Left cardiac atrium (tissue), 4 donors: ENCODE measurements at places on chromosomes 16 and 17.
A peak's percentile ranks its signal among the peaks of the same experiment; 100 is the strongest.

GRCh38 chr16:10362077-10362863 lies 23.6 kb upstream of the ATF7IP2 start:
- DNase-seq = no peak

DNA sequence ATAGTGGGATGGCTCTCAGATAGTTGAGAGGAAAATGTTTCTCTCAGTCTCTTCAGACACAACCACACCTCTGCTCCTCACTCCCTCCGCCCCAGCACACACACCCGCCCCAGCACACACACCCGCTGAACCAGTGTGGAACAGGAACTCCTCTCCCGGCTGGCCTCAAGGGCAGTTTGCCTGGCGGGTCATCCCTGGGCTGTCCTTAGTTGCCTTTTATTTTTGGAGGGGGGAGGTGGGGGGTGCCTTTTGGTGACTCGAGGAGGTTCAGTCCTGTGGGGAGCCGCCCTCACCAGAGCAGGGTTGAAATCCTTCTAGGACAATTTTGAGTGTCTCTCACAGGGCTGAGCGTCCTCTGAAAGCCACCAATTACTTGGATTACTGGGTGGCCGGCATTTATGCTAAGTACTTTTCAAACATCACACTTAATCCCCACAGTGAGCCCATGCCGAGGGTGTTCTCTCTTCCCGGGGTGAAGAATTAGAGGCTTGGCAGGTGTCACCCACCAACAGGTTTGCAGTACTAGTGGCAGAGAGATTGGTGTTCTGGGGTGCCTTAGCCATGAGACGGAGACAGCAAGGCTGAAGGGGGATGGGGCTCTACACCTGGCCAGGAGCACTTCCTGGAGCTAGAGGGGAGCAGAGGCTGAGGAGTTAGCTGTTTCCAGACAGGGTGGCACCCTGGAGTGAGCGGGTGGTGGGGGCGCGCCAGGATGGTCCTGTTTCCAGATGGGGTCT lies 2.8 kb downstream of the RASD1 start:
- no peak for DNase-seq

GRCh38 chr16:19118938-19119431 lies 5.2 kb downstream of the ITPRIPL2 start:
- DNase-seq = peak; percentile 62

GRCh38 chr17:66115246-66115645 lies 76.7 kb downstream of the CEP112 start:
- DNase-seq = no peak

- no peak for DNase-seq
Measured at GRCh38 chr17:78988152-78988551, 8.4 kb upstream of the LGALS3BP start.

DNA sequence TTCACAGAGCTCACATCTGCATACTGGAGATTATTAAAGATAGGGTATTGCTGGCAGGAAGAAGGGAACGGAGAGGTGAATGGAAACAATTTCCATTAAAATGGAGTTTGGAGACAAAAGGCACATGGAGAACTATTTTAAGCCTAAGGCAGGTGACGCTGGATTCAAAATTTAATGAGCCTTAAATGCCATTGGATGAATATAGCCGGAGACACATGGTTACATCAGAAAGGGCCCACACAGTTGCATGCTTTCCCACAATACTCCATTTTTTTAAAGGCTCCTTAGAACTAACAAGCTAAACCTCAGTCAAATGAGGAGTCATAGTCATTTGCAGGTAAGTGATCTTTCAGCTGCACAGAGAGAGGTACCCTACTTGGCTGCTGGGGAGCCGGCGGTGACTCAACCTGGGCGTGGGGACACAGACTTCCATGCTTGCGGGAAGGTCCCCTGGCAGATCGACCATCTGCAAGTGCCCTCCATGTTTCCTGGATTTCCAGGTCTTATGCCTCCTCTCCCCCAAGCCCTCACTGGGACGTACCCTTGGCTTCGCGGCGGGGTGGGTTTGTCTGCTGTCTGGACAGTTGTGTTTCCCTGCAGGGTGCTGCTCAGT lies 259.2 kb downstream of the CBLN1 start:
- no peak for DNase-seq

DNA sequence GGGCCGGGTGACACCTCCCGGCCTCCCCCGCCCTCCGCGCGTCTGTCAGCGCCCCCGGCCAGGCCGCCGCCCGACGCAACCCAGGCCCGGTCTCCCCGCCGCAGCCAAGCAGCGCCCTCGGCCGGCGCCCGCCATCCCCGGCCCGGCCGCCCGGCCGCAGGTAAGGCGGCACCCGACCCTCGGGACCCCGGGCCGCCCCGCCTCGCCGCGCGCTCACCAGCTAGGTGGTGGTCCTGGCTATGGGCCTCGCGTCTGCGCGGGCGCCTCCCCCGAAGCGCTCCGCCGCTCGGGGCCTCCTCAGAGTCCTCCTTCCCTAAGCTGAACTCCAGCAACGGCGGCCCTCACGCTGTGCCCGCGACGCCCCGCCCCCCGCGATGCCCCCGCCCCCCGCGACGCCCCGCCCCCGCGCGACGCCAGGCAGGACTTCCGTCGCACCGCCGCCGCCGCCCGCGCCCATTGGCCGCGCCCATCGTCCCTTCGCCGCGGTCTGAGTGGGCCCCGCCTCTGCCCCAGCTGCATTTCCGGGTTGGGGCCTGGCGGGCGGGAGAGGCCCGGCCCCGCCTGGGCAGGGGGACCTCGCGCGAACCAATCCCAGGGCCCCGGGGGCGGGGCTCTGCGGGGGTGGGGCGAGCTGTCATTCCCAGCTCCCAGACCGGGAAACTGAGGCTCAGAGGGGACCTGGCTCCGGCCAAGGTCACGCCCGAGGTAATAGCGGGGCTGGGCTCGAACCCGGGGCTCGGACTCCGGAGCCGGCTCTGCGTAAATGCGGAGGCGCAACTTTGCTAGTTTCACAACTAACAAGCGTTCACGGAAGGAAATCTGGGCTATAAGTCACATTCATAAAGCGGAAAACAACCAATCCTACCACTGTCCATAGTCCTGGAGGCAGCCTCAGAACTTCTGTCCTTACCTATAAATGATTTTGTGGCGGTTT lies 9.0 kb upstream of the KCTD5 start:
- peak; percentile 97 for DNase-seq

GRCh38 chr17:30208214-30208613 lies 27.3 kb downstream of the SLC6A4 start:
- no peak for DNase-seq

DNA sequence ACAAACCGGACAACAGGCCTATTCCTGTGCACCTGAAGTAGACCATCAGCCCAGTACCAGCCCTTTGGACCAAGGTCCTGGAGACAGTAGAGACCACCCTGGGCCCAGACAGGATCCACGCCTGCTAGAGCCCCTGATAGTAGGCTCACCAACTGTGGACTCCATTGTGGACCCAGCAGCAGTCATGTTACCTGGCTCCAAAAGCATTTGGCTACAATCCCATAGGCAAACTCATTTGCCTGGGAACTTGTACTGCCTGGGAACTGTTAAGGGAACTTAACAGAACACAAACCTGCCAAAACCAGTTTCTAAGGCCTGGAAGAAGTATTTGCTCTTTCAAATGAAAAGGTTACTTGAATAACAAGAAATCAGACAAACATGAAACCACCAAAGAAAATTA lies 10.0 kb upstream of the ACSM1 start:
- DNase-seq = no peak

- no peak for DNase-seq
Measured at GRCh38 chr16:12732600-12732999, 71.1 kb downstream of the CPPED1 start.

GRCh38 chr17:74387365-74388218 lies 20.3 kb downstream of the GPR142 start:
- no peak for DNase-seq

- DNase-seq = no peak
Measured at GRCh38 chr16:82024316-82024715, 10.7 kb upstream of the HSD17B2 start.

DNA sequence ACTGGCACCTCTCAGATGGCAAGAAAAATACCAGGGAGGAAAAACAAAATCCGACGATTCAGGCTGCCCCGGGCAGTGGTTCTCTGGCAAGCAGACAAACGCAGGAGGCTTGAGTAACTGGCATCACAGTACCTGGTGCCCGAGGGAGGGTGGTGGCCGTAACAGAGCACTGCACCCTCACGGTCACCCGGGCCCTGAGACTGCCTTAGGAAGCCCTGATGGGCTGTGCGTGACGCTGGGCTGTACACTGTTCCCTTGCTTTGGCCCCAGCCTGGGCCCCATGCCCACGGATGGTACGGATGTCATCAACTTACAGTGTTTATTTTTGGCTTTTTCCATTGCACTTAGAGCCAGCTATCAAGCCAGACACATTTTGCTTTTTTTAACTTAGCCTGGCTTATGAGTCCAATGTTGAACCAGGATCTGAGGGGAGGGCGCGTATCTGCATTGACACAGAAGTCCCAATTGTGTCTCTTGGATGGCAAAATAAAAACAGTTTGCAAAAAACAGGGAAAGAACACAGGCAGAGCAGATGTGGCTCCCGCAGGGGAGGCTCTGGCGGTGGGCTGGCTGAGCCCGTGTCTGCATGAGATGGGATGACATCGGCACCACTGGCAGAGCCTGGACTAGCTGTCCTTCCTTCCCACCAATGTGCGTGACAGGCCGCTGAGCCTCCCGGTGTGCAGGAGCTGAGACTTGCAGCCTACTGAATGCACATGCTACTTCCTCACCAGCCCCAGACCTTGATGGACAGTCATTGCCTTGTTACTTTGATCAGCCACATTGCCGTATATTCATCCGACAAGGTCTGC lies 287.7 kb downstream of the FOXL1 start:
- peak; percentile 78 for DNase-seq

GRCh38 chr17:74758848-74759168 lies 10.4 kb downstream of the NHERF1 start:
- no peak for DNase-seq

GRCh38 chr16:11217651-11218603 lies 38.1 kb downstream of the SOCS1 start:
- DNase-seq = no peak

DNA sequence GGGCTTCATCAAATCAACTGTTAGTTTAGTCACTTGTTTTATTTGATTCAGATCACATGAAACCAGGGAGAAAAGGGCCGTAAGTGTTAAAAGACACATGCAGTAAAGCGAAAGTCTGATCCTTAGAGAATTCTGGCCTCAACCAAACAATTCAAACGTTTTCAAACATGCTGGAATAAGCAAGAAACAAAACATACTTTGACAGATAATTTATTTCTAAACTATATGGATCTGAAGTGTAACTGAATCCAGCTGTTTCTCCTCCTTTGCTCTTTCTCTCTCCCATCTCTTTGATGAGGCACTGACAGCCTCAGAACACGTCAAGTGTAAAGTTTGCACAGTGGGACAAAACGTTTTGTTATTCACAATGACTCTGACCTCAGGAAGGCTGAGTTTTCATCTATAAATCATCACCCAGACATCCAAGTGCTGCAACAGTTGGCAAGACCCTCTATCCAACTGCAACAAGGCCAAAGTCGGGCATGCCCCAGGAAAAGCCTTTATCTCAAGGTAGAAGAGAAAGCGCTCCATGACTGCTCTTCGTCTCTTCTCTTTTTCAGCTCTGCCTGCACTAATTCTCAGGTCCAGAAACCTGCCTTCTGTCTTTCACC lies 267.1 kb upstream of the MYOCD start:
- no peak for DNase-seq
